CD4-positive, alpha-beta T cell treated with Interleukin-17A for 1 hour (primary cell): ENCODE measurements at places on chromosomes 4 and X.
A peak's percentile ranks its signal among the peaks of the same experiment; 100 is the strongest.

GRCh38 chrX:11567528-11568220 is 98.0 kb downstream of the ARHGAP6 start:
- no peak for DNase-seq

GRCh38 chr4:89249313-89249712 is 58.3 kb downstream of the GPRIN3 start:
- no peak for DNase-seq

- DNase-seq, result peak; percentile 14
Measured at GRCh38 chr4:73127839-73128453, 58.4 kb upstream of the COX18 start.

GRCh38 chrX:3216581-3217180 is 129.8 kb downstream of the MXRA5 start:
- no peak for DNase-seq

- no peak for DNase-seq
Measured at GRCh38 chr4:98802770-98803198, 126.1 kb downstream of the EIF4E start.

DNA sequence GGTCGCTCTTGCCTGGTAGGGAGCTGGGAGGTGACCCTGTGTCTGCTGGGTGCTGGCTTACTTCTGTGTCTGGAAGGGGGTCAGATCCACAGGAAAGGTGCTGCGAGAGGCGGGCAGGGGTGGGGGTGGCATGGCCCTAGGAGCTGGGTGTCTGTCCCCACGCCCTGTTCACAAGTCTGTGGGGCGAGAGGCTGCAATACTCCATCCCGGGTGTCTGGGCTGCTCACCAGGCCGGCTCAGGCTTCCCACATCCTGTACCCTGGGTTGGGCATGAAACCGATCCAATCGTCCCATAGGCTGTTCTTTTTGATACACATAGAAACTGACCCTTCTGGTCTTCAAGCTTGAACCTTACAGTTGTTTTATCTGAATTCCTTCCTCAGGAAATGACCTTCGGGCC is 993 bp upstream of the CTAG2 start:
- no peak for DNase-seq

GRCh38 chr4:95114521-95114920 is 356.8 kb downstream of the BMPR1B start:
- no peak for DNase-seq

GRCh38 chrX:130878350-130879341 is 24.4 kb downstream of the ENOX2 start:
- no peak for DNase-seq
